Activated T-cell treated with anti-CD3 and anti-CD28 coated beads, Interleukin-2, amount 50 U/mL, for 48 hours (primary cell): ENCODE measurements at places on chromosomes 4 and X.

DNA sequence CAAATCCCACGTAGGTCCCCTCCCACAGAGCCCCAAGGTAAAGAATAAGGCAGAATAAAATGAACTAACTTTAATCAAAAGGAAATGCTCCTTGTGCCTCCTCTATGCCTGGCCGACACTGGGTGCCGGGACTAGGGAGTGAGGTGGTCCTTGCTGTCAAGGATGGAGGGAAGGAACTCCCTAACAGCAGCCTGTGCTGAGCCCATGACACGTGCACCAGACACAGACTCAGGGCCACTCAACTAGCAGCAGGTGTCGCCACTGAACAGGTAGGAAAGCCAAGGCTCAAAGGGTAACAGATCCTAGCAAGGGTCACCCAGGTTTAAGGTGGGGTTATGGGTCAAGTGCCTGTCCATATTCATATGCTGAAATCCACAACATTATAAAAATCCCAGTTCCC is 29.2 kb downstream of the MSX1 start:
- DNase-seq, result no peak

- DNase-seq, result no peak
These were observed 11.3 kb upstream of the PLAC1 start for GRCh38 chrX:134669378-134670098.

GRCh38 chr4:163165217-163166017 is 1.3 kb downstream of the NAF1 start:
- DNase-seq, result no peak

DNA sequence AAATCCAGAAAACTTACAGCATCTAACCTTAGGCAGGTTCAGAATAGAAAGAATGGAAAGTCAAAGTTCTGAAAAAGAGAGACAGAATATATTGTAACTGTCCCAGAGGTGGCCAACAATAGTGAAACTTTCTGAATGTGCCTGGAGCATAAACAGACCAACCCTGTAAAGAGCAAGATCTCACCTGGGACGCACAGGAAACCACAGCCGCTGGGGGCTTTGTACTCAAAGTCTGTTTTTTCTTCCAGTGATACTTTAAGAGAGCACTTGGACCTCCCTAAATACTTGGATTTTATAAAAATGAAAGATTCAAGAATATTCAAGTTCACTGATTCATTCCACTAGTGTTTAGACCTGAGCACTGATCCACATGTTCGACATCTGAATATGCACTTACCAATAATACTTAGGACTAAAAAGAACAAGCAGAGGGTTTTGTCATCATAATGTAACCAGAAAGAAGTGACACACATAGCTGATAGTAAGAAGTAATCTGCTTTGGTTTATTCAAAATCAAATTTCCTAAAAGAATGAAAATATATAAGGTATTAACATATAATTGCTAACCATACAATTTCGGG is 35.3 kb downstream of the ARAP2 start:
- peak; percentile 37 for DNase-seq

DNA sequence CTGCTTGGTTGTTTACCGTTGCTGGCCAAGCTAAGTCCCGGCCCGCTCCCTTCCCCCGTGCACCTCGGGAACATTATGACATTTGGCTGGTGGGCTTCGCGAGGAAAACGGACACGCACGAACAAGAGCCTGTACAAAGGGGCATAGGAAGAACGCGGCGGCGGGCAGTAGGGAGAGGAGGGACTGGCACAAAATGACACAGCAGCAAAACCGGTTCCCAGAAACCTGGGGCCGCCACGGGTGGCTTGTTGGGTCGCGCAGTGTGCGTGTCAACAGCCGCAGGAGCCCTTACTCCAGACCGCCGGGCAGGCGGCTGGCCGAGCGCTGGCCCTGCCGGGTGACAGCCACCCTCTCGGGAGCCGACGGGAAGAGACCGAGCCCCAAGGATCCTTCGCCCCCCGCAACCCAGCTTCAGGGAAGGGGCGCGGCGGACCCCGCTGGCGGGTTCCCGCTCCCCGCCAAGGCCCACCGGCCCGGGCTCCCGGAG is 1.6 kb upstream of the LIN54 start:
- peak; percentile 70 for DNase-seq

DNA sequence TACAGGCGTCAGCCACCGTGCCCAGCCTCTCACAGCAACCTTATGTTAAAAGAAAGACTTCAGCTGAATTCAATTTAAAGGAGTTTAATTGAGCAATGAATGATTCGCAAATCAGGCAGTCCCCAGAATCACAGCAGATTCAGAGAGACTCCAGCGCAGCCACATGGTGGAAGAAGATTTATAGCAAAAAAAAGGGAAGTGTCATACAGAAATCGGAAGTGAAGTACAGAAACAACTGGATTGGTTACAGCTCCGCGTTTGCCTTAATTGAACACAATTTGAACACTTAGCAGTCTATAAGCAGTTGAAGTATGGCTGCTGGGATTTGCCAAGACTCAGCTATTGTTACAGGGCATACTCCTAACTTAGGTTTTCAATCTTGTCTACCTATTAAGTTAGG is 19.8 kb downstream of the CENPVL3 start:
- no peak for DNase-seq

GRCh38 chrX:23773601-23774175 is 9.3 kb upstream of the SAT1 start:
- DNase-seq, result no peak

DNA sequence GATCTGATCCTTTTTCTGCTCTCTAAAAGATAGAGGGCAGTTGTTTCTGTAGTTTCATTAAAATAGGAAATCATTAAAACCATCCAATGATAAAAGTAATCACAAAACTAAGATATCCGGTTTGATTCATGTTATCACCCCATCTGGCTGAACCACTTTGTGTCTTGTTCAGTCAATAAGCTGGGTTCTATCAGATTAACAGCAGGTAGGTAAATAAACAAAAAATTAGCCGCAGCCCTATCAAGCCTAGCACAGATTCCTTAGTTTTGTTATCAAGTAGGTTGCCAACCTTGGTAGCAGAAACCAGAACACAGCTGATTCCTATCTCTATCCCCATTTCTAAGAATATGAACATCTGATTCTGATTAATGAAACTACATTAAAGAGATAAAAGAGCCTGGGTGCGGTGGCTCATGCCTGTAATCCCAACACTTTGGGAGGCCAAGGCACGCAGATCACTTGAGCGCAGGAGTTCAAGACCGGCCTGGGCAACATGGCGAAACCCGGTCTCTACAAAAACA is 118.6 kb upstream of the PLAC1 start:
- no peak for DNase-seq

DNA sequence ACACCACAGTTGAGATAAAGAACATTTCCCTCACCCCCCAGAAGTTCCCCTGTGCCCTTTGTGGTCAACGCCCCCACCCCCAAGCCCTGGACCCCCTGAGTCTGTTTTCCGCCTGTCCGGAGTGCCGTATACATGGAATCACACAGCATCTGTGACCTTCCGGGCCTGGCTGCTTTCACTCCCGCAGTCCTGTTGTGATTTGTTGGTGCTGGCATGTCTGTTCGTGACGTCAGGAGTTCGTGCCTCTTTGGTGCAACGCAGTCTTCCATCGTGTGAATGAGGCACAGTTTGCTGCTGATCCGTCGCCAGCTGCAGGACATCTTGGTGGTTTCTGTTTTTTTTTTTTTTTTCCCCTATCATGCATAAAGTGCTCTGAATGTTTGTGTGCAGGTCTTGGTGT is 62.1 kb downstream of the PSAPL1 start:
- no peak for DNase-seq

GRCh38 chr4:151202851-151203455 is 74.0 kb upstream of the PRSS48 start:
- DNase-seq, result no peak

GRCh38 chr4:8431553-8431952 is 9.0 kb downstream of the ACOX3 start:
- DNase-seq, result no peak

- no peak for DNase-seq
These were observed 17.3 kb upstream of the SASH3 start for GRCh38 chrX:129762448-129762847.

DNA sequence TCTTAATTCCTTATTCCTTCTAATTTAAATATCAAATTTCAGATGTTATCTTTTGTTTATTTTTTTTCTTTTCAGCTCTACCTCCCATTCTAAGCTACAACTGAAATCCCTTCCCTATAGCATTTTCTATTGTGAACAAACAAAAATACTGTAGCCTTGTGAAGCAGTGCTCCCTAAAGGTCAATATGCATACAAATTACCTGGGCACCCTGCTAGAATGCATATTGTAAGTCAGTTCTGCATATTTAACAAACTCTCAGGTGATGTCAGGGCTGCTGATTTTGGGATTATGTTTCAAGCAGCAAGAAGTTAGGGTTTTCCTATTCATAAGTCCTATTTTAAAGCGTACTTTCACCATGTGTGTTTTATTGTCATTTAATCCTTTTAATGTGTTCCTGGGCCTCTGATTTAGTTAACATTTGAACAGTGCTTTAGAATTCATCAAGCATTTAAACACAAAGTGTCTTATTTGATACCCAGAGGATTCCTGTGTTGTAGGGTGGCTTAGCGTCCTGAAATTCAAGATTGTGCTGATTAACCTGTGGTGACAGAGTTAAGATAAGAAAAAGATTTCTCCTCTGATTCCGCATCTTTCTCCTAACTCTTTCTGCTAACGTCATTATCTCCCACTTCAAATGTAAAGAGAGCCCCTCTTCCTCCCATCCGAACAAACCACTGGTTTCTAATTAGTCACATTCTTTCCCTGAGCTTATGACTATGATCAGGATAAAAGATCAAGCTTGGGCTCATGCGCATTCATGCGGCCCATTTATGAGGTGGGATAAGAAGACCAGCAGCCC is 221.3 kb downstream of the ANK2 start:
- DNase-seq, result no peak

GRCh38 chrX:8049827-8050226 is 121.2 kb downstream of the VCX2 start:
- DNase-seq, result no peak

DNA sequence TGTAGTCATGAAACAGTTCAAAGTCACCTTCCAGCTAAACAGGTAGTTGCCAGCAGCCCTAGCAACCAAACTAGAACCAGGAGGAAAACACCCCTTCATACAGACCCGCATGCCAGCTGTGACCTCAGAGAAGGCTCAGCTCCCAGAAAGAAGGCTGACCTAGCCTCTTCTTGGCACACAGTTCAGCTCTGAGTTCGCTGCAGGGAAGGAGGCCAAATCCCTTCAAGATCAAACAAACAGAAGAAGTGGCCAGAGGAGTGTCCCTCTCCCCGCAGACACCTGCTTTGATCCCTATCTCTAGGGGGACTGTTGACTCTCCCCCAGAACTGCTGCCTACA is 56.0 kb downstream of the HADH start:
- DNase-seq, result no peak

- DNase-seq, result no peak
These were observed 22.4 kb downstream of the RS1 start for GRCh38 chrX:18649498-18649951.

DNA sequence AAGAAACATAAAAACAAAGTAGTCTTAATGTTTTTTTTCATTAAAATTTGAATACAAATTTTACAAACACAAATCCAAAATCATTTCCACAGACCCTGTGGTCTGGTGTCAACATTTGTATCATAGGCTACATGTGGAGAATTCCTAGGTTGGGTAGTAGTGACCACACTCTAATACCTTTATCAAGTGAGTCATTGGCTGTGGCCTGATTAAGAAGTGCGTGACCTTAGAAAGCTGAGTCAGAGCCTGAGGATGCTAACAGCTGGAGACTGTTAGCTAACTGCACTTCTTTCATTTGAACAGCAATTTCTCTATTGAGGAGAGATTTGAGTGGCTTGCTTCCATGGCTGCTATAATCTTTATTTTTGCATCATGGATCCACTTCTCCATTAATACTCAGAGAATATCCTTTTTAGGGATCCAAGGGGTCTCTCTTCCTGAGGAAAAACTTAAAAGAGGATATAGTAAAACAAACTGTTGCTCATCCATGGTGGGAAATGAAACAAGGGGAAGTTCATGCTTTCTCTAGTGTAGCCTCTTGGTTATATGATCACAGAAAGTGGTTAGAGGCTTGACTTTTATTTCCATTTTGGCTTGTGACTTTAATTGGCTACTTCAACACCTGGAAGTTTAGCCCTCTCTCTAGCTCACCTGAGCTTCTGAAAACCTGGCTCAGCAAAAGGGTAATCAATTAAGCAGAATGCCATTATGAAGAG is 335.8 kb downstream of the PABPC4L start:
- DNase-seq, result no peak

- DNase-seq, result no peak
These were observed 17.0 kb upstream of the LNX1 start for GRCh38 chr4:53608242-53608641.

- DNase-seq, result no peak
These were observed 446.2 kb downstream of the FAT4 start for GRCh38 chr4:125760956-125761355.

- no peak for DNase-seq
These were observed 86.5 kb upstream of the LEF1 start for GRCh38 chr4:108255203-108255747.

DNA sequence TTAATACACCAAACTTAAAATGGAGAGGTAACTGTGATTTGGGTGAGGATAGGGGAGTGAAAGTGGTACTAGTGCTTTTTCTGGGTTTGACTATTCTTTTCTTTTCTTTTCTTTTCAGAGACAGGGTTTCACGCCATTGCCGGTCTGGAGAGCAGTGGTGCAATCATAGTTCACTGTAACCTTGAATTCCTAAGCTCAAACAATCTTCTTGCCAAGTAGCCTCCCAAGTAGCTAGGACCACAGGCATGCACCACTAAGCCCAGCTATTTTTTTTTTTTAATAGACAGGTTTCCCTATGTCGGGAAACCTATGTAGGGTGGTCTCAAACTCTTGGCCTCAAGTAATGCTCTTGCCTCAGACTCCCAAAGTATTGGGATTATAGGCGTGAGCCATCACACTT is 3.0 kb upstream of the ARMCX4 start:
- DNase-seq, result no peak

DNA sequence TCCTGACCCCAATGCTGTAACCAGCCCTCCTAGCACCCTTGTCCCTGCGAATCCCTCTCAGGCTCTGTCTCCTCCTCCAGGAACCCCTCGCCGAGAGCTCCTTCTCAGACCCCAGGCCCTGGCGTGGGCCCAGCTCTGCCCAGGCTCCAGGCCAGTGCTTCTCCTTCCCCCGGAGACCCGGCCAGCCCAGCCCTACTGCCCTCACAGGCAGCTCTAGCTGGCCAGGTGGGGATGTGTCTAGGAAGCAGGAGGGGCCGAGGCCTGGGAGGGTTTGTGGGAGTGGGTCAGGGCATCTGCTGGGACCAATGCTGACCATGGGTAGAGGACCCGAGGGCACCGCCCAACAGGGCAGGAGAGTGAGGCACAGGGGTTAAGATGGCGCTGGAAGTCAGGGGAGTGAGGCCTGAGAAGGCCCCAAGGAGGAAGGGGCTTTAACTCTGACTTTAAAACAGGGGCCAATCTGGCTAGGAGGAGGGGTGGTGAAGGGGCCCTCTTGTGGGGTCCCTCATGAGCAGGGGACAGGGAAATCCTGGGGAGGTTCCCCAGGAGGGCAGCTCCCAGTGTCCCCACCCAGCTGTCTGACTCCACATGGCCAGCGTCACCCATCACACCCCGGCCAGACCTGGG is 64.7 kb upstream of the NKX1-1 start:
- no peak for DNase-seq

DNA sequence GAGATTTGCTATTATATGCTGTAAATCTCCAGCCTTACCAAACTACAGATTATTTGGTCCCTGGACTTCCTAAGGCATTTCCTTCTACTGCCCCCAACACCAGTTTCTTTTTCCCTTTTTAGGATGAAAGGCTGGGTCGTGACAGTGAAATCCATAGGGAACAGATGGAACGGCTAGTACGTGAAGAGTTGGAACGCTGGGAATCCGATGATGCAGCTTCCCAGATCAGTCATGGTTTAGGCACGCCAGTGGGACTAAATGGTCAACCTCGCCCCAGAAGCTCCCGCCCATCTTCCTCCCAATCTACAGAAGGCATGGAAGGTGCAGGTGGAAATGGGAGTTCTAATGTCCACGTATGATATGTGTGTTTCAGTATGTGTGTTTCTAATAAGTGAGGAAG is 67.9 kb downstream of the PKD2 start:
- DNase-seq, result no peak
